ENCODE measurements at places on chromosomes 1 and 21.
A peak's percentile ranks its signal among the peaks of the same experiment; 100 is the strongest.

- DNase-seq, result no peak
Measured at GRCh38 chr1:152182944-152183361, 23.9 kb upstream of the RPTN start.

DNA sequence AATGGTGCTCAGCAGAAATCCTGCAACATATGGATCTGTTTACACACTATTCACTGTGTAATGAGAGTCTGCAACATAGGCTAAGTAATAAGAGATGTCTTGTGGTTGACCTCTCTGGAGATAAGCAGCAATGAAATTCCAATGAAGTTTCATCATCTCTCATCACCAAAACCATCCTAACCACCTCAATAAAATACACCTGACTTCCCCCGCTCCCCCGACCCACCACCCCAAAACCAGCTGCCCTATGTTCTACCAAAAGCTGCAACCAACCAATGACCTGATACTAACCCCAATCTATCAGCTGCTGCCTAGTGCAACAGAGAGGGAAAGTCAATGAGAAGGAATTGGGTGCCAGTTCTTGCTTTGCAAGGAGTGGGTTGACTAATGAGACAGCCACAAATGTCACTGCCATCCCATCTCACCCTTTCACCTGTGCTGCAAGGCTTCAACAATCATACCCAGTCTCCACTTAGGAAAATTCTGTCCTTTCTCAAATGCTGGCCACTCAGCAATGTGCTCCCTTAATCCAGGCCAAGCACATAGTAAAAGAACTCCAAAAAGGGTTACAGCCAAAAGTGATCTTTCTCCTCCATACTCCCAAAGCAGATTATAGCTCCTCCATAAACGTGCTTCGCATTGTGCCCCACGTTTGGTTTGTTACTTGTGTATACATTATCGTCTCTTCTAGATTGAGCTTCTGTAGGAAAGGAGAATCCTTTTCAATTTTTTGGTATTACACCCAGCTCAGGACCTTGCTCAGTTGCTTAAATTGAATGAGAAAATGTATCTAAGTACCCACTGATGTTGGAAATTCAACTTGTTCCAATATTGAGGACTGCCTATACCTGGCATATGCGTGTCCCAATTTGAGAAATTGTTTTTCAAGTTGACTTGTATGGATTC lies 29.0 kb downstream of the MRPL39 start:
- DNase-seq, result no peak

DNA sequence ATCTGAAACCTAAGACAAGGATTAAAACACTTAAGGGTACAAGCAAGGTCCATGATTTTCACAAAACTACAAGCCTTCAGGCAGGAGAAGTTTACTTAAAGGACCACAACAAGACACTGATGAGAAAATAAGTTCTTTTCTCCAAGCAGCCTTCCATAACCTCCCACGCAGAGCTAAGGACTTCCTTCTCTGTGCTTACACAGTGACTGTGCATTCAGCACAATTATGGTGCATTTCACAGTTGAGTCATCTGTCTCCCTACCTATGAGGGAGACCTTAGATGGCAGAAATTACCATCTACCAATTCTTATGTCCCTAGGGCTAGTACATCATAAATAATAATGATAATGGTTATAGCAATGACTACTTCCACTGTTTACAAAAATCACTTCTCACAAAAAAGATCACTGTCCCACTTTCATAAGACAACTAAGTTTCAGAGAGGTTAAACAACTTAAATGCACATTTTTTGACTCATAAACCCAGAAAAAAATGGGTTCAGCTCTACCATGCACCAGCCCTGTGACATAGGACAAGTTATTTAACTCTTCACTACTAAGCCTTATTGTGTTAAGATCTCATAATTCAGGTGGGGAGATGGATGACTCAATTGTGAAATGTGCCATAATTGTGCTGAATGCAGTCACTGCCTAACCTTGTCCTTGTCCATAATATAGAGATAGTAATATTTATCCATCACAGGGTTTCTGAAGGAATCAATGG lies 45.3 kb downstream of the TARBP1 start:
- DNase-seq, result no peak

- DNase-seq, result no peak
Measured at GRCh38 chr1:84135341-84135740, 8.7 kb upstream of the PRKACB start.

DNA sequence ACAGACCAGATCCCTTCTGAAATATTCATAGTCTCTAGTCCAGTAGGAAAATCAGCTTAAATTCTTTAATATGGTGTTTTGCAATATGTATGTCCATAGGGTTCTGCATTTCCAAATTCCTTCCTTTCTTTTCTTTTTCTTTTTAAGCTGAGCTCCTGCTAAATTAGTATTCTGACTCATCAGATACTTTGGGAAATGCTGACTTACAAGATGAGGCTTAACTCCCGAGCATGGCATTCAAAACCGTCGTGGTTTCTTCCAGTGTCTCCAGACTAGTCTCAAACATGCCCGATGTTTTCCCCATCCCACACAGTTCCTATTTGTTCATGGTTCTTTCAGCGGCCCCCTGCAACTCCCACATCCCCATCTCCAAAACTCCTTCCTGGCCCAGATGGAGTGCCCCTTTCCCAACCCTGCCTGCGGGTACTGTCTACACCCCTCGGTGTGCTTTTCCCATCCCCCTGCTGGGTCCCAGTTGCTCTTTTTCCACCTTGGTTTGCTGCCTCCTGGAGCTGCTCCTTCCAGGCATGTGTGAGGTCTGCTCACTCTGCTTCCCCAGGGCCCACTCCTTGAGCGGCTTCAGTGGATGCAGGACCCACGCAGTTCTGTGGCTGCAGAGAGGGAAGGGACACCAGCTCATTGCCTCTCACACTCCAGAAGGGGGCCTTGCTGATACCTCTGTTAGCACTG lies 19.5 kb upstream of the ETV3 start:
- DNase-seq, result no peak

DNA sequence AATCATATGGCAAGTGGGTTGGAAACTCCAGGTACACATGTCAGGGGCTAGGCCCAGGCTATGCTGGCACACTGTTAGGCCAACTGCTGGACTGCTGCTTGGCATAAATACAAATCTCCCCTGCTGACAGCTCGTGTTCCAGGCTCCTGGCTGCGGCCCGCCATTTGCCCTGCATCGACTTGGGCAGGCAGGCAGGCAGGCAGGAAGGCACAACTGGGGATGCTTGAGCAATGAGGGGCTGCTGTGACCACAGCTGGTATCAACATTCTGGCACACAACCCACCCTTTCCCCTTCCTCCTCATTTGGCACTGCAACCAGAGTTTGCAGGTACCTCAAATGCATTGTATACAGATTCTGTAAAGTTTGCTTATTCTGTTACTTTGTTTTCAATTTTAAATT lies 53.2 kb downstream of the SAMSN1 start:
- DNase-seq, result no peak

- no peak for DNase-seq
Measured at GRCh38 chr1:189834813-189835212, 642.9 kb downstream of the BRINP3 start.

DNA sequence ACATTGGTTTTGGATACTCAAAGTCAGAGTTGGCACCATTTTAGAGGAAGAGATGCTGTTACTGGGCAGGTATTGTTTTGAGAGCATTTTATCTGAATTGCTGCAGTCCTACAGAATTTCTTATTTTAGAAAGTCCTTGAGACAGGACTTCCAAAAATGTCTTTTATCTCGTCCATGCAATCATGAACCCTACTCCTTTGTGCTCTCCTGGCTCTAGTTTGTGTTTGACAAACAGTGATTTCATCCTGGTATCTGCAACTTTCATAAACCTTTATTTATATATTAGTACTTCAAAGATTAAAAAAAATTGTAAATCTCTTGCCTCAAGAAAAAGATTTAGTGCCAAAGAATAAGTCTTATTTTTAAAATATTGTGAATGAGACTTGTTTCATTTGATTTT lies 4.6 kb upstream of the ARPC5 start:
- DNase-seq, result no peak

GRCh38 chr1:57620605-57621004 lies 196.7 kb upstream of the DAB1 start:
- DNase-seq, result no peak

DNA sequence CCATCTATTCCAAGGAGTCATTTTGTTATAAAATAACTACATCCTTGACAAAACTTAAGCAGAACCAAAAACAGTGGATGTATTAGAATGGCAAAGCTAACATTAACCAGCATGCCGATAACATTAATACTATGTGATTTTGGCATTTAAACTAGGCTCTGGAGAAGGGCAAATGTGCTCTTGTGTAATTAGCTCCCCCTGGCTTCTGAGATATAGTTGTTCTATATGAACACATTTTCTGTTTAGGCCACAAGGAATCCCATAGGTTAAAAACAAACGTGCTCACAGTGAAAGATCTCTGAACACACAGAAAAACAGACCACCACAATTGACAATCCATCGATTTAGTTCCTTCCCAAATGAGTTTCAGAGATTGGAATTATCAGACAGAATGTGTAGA lies 57.4 kb upstream of the TARS2 start:
- peak; percentile 25 for DNase-seq

GRCh38 chr1:13892671-13893325 lies 192.8 kb downstream of the PRDM2 start:
- no peak for DNase-seq

DNA sequence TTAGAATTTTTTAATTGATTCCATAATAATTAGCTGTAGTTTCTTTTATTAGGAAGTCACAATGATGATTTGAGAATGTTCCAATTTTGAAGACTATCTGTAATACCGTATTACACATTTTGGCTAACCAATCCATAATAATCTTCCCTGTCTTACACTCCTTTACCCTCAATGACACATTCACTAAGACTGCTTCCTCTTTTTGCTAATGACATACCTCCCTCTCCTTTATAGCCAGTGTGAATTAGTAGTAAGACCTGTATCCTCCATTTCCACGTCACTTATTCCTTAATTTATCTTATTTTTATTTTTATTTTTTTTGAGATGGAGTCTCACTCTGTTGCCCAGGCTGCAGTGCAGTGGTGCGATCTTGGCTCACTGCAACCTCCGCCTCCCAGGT lies 10.1 kb downstream of the KDM1A start:
- DNase-seq, result no peak
